Activated naive CD4-positive, alpha-beta T cell treated with anti-CD3 and anti-CD28 coated beads for 36 hours (primary cell): ENCODE measurements at places on chromosomes 13 and 19. TPM values are rescaled to one million over a fixed set of nuclear protein-coding genes. Genes with fewer than 3 reads are reported as not detected.

GRCh38 chr13:20340136-20340758 is 108.1 kb upstream of the GJB6 start:
- no peak for DNase-seq

GRCh38 chr19:52941941-52942385 is 18.7 kb upstream of the ZNF888 start:
- DNase-seq, result peak; percentile 25

GRCh38 chr13:98254513-98254912 is 77.4 kb upstream of the RNF113B start:
- no peak for DNase-seq

DNA sequence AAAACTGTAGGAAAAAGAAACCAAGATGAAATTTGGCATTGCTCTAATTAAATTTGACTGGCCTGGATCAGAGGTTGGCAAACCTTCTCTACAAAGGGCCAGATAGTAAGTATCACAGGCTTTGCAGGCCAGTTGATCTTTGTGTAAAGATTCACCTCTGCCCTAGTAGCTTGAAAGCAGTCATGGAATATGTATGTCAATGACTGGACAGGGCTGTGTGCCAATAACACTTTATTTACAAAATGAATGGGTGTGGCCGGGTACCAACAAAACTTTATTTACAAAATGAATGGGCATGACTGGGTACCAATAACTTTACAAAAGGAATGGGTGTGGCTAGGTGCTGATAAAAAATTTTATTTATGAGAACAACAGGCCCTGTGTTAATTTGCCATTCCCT is 20.0 kb downstream of the SIN3B start:
- no peak for DNase-seq

The SHISA2 gene
- total RNA-seq, result 0.52 TPM

GRCh38 chr19:35342430-35342829 is 5.3 kb upstream of the FFAR1 start:
- DNase-seq, result no peak

DNA sequence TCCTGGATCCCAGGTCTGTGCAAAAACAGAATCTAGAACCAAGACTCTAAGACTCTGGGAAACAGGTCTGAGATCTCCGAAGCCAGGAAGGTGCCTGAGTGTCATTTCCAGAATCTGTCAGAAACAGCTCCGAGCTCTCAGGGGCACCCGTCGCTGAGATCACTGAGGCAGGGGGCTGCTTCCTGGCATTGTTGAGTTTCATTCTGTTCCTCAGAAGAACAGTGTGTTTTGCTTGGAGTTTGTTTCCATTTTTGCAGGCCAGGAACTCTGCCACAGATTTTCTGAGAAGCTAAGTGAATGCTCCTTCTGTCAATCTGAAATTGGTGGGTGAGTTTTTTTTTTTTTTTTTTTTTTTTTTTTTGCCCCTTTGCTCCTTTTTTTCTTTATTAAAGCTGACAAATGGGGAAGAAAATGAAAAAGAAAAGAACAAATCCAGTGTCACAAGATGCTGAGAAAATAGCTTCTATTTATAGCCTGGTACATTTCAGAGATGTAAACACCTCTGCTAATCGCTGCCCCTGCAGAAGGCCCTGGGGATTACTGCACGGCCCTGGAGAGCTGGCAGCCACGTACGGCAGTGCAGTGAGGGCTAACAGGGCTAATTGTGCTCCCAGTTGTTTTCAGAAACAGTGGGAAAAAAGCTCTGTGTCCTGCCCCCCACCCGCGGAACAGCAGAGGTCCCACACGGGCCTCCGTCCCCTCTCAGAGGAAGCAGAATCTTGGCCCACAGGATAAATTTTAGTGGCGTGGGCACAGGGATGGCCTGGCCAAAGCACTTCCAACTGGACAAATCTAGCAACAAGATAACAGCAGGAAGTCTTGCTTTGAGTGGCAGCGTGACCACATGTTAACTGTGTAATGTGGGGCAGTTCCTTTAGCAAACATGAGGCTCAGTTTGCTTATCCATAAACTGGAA is 237.6 kb upstream of the IRS2 start:
- no peak for DNase-seq

DNA sequence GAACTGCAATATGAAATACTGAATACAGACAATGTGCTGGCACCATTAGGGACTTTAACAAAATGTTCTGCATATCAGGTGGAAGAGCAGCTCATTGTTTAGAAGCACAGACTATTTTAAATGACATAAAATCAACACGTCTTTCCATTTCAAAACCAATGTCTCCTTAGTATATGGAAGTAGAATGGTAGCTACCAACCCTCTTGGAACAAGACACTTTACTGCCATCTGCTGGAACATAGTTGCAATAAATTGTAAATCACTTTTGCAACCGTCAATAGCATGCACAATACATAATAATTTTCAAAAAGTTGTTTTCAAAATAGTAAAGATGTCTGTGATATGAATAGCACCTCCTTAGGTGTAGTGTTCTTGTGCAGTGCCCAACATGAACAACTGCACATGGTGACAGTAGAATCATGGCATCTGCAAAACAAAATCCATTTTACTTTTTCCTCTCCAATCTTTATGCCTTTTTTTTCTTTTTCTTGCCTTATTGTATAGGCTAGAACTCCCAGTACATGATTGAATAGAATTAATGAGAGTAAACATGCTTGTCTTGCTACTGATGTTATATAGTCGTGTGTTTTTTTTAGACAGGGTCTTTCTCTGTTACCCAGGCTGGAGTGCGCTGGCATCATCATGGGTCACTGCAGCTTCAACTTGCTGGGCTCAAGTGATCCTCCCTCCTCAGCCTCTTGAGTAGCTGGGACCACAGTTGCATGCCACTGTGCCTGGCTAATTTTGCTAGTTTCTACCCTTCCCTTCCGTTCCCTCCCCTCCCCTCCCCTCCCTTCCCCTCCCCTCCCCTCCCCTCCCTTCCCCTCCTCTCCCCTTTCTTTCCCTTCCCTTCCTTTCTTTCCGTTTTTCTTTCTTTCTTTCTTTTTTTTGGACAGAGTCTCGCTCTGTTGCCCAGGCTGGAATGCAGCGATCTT is 7.8 kb upstream of the LYPD5 start:
- DNase-seq, result no peak

- DNase-seq, result peak; percentile 7
Measured at GRCh38 chr13:36965767-36966166, 33.4 kb downstream of the ALG5 start.

GRCh38 chr19:16676101-16676798 is 15.3 kb downstream of the TMEM38A start:
- DNase-seq, result no peak

DNA sequence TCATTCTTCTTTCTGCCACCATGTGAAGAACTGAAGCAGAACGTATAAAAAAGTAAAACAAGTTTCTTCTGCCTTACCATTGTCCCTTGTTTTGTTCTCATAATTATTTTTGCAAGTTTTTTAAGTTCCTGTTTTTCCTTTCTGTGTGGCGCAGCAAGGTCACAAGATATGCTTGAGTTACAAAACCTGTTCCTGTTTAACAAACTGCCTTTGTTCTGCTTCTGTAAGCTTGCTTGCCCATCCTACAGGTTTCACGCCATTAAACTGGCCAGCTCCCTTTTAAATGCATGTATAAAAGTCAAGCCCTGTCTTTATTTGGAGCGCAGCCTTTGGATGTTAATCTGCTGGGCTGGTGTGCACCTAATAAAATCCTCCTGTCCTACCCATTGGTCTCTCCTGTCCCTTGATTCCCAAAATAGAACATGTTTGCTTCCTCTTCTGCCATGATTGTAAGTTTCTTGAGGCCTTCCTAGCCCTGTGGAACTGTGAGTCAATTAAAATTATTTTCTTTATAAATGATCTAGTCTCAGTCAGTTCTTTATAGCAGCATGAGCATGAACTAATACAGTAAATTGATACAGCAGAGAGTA is 1115.4 kb downstream of the SLITRK1 start:
- DNase-seq, result no peak

The PLIN3 gene
- 16.1 TPM for total RNA-seq

DNA sequence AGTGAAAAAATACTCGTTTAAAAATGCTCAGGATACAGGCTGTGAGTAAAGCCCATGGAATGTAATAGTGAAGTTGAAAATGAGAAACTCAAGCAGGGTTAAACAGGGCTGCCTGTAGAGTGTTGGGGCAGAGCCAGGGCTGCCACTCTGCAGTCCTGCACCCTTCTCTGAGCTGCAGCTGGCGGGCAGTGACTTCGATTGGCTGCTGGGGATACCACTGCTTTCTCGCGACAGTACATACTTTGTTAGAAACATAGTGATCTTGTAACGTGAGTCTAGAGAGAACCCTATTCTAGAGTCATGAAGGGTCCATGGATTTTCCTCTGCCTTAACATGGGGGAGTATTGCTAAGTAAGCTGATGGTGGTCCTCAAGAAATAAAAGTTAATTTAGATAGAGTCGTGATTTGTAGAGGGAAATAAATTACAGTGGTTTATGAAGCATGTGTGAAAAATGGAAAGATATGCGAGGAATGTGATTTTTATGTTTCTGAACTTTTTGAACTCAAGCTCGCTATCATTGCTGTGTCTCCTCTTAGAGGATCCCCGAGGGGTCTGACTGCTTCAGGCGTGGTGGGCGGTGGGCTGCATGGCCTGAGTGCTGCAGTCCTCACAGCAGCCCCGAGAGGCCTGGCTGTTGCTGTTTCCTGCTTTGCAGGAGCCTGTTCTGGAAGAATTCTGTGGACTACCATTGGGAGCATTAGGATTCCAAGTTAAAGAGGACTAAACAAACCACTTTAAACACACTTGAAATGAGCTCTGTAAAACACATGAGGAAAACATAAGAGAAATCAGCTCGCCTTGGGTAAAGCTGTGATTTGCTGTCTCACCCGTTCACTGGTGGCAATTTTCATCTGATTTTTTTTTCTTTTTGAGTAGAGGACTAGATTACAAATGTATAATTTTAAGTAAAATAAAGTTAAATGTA is 95.7 kb downstream of the ARHGEF7 start:
- no peak for DNase-seq

DNA sequence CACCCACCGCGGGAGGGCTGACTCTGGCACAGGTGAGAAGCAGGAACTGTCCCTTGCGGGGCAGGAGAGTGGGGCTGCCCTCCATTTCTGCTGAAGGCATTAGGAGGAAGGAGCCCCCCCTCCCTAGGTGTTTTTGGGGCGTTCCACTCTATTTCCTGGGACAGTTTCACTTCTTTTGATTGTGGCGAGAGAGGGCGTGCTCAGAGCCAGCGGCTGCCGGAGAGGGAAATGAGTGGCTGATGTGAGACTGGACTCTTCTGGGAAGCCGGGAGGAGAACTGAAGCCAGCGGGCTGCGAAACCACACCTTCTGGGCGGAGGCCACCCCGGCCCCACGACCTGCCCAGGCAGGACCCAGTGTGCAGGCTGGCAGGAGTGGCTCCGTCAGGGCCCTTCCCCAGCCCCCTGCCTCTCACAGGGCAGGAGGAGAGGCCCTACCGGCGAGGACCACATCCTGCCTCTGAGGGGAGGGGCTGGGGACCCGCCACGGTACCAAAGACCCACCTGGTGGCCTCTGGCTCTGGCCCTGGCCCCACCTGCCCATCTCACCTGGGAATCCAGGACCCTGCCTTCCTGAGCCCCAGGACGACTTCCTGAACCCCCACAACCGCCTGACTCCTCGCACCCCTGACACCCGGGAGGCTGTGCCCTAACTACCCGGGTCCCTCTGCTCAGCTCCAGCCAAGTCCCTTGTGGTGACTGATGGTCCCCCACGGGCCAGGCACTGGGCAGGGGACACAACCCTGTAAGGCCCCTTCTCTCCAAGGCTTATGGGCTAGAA is 25.9 kb downstream of the MPND start:
- peak; percentile 93 for DNase-seq

- no peak for DNase-seq
Measured at GRCh38 chr13:33218020-33218419, 67.5 kb downstream of the STARD13 start.

DNA sequence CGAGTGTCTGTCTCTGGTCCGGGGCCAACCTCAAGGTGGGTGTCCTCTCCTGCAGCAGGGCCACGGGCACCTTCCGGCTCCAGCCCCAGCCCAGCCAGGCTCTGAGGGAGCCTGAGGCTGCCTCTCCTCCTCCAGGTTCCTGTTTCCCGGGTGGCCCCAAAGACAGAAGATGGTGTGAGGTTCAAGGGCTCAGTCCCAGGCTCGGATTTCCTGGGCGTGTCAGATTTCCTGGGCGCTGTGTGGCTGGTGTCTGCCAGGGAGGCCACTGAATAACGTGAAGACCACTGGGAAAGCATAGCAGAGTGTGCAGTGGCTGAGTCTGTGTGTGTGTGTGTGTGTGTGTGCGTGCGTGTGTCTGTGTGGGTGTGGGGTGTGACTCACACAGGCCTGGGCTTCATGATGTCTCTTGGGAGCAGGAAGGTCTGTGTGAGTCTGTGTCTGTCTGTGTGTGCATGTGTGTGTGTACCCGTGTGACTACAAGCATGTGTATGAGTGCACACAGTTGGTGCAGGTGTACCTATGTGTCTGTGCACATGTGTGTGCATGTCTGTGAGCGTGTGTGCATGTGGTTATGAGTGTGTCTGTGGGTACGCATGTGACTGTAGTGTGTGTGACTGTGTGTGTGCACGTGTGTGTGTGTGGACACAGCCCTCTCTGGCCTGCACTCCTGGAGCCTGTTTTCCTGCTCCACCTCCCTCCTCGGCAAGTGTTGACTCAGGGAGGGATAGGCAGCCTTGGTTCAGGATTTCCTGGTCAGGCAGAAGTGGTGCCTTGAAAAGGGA is 28.3 kb downstream of the CEBPA start:
- DNase-seq, result peak; percentile 39

DNA sequence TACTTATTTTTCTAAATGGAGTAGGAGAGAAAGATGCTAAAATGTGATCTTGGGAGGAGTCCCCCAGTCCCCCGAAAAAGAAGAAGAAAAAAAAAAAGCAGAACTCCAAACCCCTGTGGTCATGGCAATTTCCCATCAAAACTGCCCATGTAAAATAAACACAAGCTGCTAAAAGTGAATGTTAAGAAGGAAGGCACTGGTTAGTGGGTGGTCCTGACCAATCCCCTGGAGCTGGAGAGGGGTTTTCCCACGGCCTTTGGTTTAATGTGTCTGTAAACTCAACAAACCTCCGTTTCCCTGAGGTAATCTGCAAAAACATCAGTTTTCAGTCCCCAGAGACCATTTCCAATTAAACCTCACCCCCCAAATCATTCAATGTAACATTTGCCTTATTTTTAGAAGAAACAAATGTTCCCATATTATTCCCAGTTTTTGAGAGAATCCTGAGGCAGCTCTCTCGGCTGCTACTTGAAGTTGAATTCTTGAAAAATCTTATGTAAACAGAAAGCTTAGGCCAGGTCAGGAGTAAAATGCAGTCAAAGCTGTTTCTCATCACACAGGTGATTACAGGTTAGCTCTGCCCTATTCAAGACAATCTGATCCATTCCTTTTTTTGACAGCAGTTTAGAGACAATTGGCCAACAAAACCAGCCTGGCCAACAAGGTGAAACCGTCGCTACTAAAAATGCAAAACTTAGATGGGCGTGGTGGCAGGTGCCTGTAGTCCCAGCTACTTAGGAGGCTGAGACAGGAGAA is 17.0 kb downstream of the RAB3D start:
- DNase-seq, result no peak

The CEACAM7 gene
- total RNA-seq, result not detected
